ENCODE measurements at places on chromosomes 13 and 19.

GRCh38 chr13:72286421-72286820, 419.4 kb upstream of the DACH1 start:
- no peak for DNase-seq

DNA sequence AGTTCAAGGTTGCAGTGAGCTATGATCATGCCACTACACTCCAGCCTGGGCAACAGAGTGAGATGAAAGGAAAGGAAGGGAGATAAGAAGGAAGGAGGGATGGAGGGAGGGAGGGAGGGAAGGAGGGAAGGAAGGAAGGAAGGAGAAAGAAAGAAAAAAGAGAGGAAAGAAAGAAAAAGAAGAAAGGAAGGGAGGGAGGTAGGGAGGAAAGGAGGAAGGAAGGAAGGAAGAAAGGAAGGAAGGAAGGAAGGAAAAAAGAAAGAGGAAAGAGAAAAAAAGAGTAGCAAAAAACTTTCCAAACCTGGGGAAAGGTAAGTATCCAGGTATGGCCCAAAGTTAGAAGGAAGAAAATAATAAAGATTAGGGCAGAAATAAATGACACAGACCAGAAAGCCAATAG, 7.1 kb downstream of the ZFP14 start:
- DNase-seq, result no peak

- no peak for DNase-seq
Observed at GRCh38 chr19:48508729-48509411, 2.8 kb downstream of the LMTK3 start.

- DNase-seq, result no peak
Observed at GRCh38 chr19:57818378-57818777, 3.7 kb upstream of the ZNF552 start.

DNA sequence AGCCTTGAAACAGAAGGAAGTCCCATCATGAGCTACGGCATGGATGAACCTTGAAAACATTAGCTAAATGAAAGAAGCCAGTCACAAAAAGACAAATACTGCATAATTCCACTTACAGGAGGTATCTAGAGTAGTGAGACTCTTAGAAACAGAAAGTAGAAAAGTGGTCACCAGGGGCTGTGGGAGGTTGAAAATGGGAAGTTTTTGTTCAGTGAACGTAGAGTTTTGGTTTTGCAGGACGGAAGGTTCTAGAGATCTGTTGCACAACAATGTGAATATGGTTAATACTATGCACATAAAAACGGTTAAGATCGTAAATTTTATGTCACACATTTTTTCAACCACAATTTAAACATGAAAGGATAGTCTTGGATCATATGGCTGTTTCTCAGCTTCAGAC, 11.9 kb upstream of the SLC10A2 start:
- DNase-seq, result no peak

- DNase-seq, result no peak
Observed at GRCh38 chr19:19672816-19673215, 4.2 kb downstream of the ZNF101 start.

DNA sequence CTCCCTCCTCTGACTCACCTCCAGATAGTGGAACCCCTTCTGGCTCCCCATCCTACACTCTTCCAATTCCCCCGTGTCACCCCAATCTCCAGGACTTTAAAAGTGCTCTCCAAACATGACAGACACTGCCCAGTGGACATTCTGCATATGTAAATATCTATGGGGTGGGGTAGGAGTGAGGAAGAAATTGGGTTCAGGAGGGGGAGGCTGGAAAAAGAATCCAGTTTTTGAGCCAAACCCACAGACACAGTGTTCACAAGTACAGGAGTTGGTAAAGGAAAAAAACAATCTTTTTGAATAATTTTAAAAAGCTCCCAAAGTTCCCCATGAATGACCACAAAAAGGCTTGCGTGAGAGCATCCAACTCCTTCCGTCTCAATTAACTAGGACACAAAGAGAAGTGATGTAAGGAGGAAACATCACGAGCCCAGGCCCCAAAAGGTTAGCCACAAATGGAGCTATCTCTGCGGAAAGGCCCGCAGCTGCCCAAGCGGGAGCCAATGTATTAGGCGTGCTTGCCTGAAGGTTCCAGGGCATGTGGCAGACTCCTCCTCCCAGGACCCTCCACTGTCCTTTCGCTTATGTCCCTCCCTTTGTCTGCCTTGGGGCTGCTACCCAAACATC, 18.0 kb downstream of the ZC3H4 start:
- DNase-seq, result no peak

DNA sequence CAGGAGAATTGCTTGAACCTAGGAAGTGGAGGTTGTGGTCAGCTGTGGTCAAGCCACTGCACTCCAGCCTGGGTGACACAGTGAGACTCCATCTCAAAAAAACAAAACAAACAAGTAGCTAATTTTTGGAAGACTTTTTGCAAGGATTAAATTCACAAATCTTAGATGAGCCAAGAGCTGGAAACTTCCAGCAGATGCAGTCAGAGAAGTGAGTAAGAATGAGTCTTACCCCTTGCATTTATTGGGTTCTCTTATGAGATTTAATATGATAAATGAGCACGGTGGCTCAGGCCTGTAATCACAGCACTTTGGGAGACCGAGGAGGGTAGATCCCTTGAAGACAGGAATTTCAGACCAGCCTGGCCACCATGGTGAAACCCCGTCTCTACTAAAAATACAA, 44.9 kb upstream of the NBEA start:
- no peak for DNase-seq

DNA sequence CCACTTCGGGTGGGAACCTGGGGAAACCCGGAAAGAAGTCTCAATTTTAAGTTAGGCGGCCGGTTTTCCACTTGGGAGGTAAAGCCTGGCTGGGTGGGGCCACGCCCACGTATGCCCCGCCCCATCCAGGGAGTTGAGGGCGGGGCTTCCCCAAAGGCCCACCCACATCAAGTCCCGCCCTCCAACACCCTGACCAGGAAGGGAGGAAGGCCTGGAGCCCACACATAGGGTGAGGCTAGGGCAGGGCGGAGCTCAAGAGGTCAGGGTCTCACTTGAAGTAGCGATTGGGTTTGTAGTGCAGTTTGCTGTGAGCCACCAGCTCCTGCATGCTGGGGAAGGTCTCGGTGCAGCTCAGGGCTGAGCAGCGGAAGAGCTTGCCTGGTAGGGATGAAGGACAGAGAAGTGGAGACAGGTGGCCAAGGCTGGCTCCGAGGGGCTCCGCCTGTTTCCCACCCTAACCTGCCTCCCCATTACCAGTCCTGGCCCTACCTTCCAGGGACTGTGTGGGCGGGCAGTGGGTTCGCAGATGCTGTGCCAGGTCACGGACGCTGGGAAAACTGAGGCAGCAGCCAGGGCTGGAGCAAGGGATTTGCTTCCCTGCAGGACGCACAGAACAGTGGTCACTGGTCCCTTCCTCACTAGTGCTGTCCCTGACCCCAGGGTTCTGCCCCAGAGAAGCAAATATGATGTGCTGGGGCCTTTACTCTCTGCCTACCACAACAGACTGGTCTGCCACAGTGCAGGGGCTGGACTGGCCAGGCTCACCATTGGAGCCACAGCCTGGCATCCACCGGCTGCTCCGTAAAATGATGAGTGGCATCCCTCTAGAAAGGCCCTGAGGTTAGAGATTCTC, 1.6 kb downstream of the ZNF414 start:
- no peak for DNase-seq

GRCh38 chr13:51419001-51419636, 33.7 kb downstream of the INTS6 start:
- no peak for DNase-seq

GRCh38 chr19:50567882-50568727, at the start of gene LRRC4B:
Gene LRRC4B, minus strand, starts transcription at chr19:50568435. Its CDS starts 19,597 bp downstream, at chr19:50548838.
- peak; percentile 74 for DNase-seq

GRCh38 chr19:18401580-18402112, 4.2 kb upstream of the LRRC25 start:
- peak; percentile 79 for DNase-seq

DNA sequence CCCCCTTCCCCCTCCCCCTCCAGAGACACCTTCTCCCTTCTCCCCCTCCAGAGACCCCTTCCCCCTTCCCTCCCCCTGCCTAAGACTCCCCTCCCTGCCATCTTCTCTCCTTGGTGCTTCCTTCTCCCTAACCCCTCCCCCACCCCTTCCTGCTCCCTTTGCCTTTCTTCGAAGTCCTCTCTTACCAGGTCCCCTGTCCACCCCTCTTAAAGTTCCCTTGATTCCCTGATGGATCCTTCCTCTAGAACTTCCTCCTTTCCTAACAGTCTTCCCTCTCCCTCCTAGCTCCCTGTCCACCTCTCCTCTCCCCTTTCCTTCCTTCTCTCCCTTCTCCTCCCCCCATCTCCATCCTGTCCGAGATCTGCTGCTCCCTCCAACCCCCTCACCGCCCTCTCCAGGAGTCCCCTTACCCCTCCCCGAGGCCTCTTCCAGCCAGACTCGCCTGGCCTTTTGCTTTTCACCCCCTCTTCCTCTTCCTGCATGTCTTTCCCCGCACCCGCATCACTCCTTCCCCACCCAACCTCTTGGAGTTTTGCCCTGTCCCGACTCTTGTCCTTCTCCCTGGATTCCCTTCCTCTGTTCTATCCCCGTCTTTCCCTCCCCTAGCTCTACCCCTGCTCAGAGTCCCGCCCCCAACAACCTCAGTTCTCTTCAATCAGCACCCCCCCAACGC, 3.1 kb downstream of the TNFSF9 start:
- DNase-seq, result no peak

GRCh38 chr19:15923702-15924101, 10.6 kb downstream of the CYP4F11 start:
- DNase-seq, result no peak

- no peak for DNase-seq
Observed at GRCh38 chr13:39379118-39379517, 223.9 kb downstream of the LHFPL6 start.

- no peak for DNase-seq
Observed at GRCh38 chr13:110677731-110678545, 28.0 kb downstream of the CARS2 start.

- DNase-seq, result no peak
Observed at GRCh38 chr13:43484432-43485225, 302.1 kb downstream of the ENOX1 start.

GRCh38 chr13:29239653-29240525, 355.6 kb downstream of the SLC7A1 start:
- no peak for DNase-seq

- no peak for DNase-seq
Observed at GRCh38 chr13:67353941-67354340, 123.8 kb upstream of the PCDH9 start.

DNA sequence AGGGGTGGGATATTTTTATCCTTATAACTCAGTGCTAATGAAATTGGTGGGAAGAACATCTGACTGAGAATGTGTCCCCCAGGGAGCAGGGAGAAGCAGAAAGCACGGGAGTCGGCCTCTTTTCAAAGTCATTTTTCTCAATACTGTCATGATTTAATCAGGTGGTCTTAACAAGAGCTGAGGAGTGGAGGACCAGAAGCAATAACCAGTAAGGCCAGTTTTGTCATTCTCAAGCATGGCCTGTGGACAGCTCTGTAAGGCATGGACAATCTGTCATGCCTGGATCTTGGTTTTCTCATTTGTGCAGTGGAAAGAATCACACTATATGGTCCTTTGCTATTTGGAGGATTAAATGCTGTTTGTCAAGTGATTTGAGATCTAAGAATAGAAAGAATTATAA, 99.7 kb downstream of the TNFSF11 start:
- DNase-seq, result no peak

DNA sequence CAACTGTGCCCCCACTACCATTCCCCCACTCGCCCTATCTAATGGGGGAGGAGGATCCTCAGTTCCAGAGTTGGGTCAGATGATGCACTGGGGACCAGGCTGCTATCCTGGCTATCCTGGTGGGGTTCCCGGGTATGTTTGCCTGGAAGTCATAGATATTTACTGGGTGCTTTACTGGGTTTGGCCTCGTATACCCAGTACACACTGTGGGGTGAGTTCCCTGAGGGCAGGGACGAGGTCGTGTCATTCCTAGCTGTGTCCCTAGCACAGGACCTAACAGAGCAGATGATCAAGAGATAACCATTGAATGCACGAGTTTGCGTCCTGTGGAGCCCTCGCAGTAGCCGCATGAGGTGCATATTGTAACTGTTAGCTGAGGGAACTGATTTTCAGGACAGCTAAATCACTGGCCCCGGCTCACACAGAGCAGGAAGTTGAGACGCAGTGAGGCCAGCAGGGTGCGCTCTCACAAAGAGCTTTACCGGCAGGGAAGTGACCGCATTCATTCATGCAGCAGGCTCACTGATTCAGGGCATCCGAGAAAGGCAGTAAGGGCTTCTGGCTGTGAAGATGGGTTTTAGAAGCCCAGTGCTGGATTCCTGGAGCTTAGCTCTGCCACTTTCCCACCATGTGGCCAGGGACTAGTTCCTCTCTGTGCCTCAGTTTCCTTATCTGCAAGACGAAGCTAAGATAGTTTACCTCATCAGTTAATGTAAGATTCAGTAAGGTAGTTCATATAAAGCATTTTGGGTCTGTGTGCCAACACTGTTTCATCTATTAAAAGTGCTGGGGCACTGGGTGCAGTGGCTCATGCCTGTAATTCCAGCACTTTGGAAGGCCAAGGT, 6.0 kb downstream of the RUVBL2 start:
- no peak for DNase-seq

GRCh38 chr13:61810065-61810464, 394.4 kb upstream of the PCDH20 start:
- DNase-seq, result no peak

DNA sequence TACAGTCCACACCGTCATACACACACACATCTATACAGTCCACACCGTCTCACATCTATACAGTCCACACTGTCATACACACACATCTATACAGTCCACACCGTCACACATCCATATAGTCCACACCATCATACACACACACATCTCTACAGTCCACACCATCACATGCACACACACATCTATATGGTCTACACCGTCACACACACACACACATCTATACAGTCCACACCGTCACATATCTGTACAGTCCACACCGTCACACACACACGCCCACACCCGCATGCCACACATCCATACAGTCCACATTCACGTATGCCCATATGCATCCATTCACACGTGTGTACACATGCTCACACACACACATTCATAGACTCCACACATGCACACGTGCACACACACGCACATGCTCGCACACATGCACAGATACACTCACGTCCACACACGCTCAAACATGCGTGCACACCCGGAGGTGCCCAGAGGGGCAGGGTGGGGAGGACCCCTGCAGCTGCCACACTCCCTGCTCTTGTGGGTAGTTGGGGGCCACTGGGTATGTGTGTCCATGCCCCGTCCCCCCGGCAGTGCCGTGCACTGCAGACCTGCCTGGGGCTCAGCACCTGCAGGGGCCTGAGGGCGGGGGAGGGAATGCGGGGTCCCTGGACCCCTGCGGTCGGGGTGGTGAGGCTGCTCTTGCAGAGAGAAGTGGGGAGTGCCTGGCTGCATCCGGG, 29.2 kb downstream of the PIAS4 start:
- DNase-seq, result no peak

GRCh38 chr13:47351798-47352197, 454.9 kb upstream of the HTR2A start:
- DNase-seq, result no peak

DNA sequence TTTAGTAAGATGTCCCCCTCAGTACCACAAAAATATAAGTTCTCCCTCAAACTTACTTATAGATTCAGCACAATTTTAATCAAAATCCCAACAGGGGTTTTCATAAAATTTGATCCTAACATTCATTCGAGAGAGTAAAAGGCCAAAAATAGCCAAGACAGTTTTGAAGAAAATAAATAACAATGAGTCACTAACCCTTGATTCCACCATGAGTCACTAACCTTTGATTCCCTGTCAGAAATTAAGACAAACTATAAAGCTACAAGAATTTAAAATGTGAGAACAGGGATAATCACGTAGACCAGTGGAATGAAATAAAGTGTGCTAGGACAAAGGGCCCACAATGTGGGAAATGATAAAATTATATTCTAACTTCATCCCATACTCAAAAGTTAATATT, 320.3 kb downstream of the SUCLA2 start:
- no peak for DNase-seq

- no peak for DNase-seq
Observed at GRCh38 chr19:12411893-12412292, 10.8 kb upstream of the ZNF799 start.

- DNase-seq, result no peak
Observed at GRCh38 chr19:44894052-44894400, 3.0 kb downstream of the TOMM40 start.
